ENCODE measurements at places on chromosomes 7 and 10.

DNA sequence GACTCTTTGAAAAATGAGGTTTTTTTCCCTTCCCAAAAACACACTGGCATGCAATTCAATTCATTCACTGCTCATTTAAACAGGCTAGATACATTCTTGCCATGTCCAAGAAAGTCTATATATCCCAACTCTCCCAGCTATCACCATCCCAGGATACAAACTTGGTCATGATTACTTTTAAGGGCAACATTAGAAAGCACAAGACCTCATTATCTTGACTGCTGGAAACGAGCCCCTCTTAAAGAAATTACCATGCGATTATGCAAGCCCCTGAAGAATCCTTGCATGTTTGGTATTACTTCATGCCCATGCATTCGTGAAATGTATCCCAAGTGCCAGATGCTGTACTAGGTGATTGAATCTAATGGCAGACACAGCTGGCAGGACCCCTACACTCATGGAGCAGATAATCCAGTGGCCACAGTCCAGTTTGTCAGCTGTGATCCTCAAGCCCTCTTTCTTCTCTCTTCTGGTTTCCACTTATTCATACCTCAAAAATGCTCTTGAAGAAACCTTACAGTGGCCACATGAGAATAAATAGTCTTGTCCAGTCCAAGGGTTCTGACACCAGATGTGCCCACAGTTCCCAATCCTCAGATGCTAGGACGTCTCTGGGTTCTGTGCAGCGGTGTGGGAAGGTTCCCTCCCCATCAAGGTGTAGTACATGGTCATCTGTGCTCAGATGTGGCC lies 103.7 kb upstream of the HABP2 start:
- DNase-seq = no peak

DNA sequence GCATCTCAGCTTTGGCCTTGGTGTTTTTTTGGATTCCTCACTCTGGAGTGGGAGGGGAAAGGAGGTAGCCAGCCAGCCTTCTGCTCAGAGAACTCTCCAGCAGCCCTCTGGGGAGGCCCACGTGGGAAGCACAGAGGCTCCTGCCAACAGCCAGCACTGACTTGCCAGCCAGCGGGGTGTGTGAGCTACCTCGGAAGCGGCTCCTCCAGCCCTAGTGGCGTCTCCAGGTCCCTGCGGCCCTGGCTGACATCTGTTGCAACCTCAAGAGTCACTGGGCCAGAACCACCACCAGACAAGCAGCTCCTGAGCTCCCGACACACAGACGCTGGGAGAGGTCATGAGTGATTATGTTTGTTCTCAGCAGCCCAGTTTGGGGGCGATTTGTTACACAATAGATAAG lies 180.2 kb upstream of the FZD8 start:
- peak; percentile 22 for DNase-seq

GRCh38 chr10:112404617-112405016 lies 30.7 kb downstream of the ACSL5 start:
- DNase-seq = no peak

GRCh38 chr7:98189559-98189958 lies 21.7 kb upstream of the BHLHA15 start:
- no peak for DNase-seq

- DNase-seq = no peak
Measured at GRCh38 chr7:151888079-151889067, 11.5 kb upstream of the PRKAG2 start.

DNA sequence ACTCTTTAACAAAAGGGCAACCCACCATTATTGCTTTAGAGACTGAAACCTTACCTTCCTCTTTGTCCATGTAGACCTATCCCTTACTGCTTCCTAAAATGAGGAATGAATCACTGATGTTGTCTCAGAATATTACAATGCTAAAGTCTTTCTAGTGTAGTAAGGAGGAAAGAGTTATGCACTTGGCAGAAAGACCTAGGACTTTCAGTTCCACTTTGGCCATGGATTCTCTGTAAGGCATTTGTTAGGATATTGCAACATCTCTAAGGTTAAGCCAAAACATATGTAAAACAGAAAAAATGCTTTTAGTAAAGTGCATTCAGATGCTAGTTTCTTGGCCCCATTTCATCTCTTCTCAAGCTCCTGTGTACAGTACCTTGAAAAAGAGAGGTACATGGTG lies 230.9 kb downstream of the PARD3 start:
- no peak for DNase-seq

GRCh38 chr7:126809188-126809587 lies 443.6 kb downstream of the GRM8 start:
- no peak for DNase-seq

GRCh38 chr10:15531927-15532722 lies 161.0 kb upstream of the FAM171A1 start:
- no peak for DNase-seq

GRCh38 chr7:142303650-142304049 lies 45.8 kb upstream of the PRSS58 start:
- peak; percentile 20 for DNase-seq

GRCh38 chr10:77441353-77442166 lies 196.0 kb downstream of the KCNMA1 start:
- DNase-seq = no peak

- DNase-seq = no peak
Measured at GRCh38 chr7:1430056-1430845, 29.0 kb downstream of the MICALL2 start.

DNA sequence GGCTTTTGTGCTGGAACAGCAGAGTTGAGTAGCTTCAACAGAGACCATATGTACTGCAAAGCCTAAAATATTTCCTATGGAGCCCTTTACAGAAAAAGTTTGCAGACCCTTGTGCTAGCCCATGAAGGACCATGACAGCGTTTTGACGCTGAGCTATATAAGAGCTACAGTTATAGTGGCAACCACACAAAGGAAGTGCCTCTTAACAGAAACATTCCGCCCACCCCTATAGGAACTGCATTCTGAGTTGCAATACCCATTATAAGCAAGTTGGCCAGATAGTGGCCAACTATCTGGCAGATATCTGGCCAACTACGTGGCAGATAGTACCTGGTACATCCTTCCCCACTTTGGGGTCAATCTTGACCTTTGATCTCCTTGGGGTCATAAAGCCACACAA lies 47.5 kb upstream of the DMBT1 start:
- no peak for DNase-seq

GRCh38 chr7:1569016-1569415 lies 816 bp downstream of the PSMG3 start:
- peak; percentile 63 for DNase-seq

- no peak for DNase-seq
Measured at GRCh38 chr10:4545062-4545461, 280.9 kb upstream of the AKR1E2 start.

DNA sequence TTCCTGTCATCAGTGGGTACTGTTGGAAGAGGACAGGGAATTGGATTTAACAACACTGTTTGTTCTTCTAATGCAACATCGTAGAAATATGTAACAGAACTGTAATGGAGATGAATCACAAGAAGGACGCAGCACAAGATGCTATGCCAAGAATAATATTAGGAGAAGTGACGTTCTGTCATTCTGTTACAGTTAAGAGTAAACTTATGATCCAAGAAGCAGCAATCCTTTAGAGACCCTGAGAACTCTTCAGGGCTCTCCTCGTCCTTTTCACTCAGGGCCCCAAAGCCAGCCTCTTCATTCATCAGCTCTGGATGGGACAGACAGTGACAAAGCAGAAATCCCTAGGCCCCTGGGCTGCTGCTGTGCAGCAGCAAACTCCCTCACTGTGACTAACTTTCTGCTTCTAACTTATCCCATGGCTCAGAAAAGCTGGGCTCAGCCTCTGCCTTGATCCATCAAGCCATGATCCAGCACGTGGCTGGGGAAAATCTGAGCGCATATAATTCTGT lies 8.7 kb upstream of the IL6 start:
- DNase-seq = no peak

DNA sequence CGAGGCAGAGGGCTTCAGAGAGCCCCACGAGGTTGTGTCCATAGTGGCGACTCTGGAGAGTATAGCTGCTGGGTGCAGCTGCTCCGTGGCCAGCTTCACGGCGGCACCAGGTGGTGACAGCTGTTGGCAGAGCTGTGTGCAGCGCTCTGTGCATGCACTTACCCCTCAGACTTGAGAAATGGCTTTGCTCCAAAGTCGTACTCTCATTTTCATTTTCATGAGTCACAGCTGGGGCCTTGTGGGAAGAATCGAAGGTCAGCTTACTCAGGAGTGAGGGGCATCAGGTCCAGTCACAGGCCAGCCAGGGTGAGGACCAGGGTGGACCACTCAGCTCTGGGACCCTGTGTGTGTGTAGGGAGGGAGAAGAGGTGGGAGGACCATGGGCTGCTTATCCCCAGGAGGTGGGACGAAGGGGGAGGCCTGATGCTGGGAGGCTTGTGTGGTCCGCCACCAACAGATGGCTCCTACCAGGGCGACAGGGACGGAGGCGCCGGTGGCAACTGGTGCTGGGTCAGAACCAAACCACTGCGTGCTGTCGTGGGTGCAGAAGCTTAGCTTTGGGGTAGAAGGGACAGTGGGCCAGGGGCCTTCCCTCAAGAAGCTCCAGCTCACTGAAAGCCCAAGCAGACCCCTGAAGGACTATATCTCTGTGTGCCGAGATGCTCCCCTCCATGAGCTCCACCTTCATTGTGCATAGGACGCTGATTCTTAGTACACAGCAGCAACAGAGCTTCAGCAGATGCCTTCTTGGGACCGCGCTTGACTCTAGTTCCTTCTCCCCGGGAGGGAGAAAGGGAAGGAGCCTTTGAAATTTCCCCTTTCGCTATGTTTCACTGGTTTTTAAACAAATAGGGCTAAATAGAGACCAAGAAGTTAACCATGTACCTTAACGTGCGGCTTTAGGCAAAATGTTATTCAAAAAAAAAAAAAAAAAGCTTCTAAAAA lies 225.0 kb downstream of the CELF2 start:
- peak; percentile 94 for DNase-seq

GRCh38 chr10:133088956-133089800 lies 1.5 kb downstream of the ADGRA1 start:
- DNase-seq = no peak

- DNase-seq = no peak
Measured at GRCh38 chr10:633279-634245, 55.9 kb downstream of the DIP2C start.

DNA sequence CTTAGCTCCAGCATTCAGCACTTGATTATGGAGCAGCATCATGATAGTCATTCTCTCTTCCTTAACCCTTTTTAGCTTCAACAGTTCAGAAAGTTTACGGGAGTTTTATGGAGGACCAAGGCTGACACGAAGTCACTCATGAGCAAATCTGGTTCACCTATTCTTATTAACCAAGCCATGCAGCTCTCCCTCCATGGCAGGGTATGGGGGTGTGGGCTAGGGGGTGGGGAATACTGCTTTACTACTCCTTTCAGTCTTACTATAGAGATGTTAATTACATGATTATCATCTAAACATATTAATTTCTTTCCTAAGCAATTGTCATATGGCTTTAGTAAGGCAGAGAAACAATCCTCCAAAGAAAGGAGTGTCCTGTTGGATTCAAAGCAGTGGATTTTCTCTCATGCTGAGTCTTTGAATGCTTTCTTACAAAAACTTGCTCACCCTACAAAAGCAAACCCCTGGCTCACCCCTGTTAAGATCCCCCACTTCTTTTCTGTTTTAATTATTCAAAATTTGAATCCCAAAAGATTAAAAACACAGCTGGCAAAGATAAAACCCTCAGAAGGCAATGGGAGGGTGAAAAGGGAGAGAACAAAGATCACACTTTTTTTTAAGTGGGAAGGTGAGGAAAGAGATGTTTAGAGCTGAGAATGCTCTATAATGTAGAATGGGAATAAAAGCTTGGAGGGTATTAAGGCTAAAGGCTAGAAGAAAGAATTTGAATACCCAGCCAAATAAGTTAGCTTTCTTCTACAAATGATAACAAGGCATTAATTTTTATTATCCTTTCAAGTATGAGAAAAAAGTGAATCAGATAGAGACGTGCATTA lies 46.4 kb upstream of the SEMA3E start:
- no peak for DNase-seq

GRCh38 chr7:101589976-101590662 lies 39.0 kb downstream of the MYL10 start:
- DNase-seq = no peak

- DNase-seq = no peak
Measured at GRCh38 chr10:124262234-124262865, 156.4 kb downstream of the OAT start.

DNA sequence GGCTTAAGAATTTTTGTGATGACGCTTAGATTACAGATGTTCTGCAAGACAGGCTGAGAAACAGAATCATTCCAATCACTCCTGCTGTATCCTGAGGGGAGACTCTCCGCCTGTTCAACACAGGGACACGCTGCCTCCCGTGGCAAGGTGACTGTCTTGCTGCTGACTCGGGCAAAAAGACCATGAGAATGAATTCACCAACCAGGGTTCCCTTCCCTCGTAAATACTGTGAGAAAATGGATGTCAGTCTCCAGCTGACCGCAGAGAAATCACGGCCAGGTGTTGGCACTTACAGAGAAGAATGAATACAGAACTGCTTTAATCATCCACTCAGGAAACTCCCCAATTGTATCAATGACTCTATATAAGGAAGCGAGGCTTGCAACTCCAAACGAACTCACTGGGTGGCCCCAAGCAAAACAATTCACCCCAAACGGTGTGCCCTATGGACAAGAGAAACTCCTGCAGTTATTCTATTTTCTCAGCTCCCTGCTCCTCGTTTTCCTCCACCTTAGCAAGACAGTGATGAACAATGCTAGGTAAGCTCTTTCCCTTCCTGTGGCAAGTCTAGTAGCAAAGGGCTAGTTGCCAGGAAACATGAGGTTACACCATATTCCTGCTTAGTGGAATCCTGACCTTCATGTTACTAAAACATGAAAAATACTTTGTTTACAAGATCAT lies 22.8 kb downstream of the GNA12 start:
- peak; percentile 75 for DNase-seq

DNA sequence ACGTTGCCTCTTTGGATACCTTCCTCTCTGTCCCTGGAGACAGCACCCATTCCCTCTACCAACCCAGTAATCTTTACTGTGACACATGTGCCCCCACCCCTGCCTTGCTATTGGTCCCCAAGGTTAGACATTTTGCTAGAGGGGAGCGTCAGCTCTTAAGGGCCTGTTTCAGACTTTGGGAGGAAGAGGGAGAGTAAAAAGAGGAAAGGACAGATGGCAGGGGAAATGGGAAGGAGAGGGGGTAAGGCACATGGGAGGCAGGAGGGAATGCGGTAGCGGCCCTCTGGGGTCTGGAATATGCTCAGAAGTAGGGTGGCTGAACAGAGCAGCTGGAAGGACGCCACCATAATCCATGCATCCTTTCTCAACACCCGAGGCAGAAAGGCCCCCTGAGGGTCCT lies 12.2 kb downstream of the BLNK start:
- DNase-seq = no peak

DNA sequence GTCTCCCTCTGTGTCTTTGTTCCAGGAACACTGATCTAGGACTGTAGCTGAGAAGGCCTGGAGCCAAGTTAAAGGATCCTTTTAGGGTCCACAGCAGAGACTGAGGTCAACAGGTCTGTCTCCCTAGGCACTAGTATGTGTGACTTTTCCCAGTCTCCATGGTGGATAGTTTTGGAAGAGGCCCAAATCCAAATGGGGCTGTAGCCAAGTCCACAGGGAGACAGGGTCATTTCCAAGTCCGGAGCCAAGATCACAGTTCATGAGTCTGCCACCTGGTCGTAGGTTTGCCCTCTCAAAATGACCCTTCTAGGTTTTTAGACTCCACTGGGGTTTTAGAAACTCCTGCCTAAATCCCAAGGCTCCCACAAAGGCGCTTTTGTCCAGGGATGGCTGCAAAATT lies 16.8 kb downstream of the ZNF277 start:
- no peak for DNase-seq
